KBM-7 (cell line): ENCODE measurements at places on chromosomes 1 and 21.

GRCh38 chr1:49036700-49037099 lies 260.0 kb upstream of the BEND5 start:
- no peak for DNase-seq

DNA sequence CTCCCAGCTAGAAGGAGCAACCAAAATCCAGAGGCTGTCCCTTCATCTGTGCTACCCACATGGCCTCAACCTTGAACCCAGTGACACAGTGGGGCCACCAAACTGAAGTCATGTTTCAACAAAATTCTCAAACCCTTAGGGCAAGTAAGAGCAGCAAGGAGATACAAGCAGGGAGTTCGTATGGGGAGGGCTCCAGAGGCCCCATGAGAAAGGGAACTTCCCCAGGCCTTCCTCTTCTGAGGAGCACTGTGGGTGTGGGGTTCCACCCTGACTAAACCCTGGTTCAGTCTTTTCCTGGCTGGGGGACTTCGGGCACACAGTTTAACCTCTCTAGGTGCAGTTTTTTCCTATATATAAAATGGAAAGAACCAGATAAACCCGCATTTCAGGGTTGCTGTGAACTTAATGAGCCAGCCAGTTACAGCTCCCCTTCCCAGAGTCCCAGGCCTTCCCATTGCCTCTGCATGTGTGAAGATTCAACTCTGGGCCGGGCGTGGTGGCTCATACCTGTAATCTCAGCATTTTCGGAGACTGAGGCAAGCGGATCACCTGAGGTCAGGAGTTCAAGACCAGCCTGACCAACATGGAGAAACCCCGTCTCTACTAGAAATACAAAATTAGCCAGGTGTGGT lies 8.0 kb upstream of the THEMIS2 start:
- peak; percentile 53 for DNase-seq

DNA sequence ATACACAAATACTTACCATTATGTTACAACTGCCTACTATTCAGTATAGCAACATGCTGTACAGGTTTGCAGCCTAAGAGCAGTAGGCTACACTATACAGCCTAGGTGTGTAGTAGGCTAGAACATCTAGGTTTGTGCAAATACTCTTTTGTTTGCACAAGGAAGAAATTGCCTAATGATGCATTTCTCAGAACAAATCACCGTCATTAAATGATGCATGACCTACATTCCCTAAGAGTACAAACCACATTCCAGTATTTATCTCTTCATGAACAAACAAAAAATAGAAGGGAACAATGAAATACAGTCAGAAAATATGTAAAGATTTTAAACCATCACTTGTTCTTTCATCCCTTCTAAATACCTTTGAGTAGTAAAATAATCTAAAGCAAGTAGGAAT lies 109.7 kb upstream of the HP1BP3 start:
- no peak for DNase-seq

- DNase-seq, result no peak
These were observed 304.0 kb downstream of the HHIPL2 start for GRCh38 chr1:222243902-222244301.

GRCh38 chr1:8604041-8604945 lies 213.1 kb downstream of the RERE start:
- DNase-seq, result no peak

DNA sequence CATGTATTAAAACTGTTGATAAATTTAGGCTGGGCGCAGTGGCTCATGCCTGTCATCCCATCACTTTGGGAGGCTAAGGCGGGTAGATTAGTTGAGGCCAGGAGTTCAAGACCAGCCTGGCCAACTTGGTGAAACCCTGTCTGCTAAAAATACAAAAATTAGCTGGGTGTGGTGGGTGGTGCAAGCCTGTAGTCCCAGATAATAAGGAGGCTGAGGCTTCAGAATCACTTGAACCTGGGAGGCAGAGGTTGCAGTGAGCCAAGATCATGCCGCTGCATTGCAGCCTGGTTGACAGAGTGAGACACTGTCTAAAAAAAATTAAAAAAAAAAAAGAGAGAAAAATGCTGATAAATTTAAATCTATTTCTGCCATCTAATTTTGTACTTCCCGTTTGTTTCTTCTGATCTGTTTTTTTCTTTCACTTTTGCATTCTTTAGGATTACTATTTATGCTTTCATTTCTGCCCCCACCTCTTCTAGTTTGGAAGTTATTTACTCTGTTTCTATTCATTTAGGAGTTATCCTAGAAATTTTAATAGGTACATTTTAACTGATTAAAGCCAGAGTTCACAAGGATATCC lies 3.2 kb upstream of the DENND1B start:
- no peak for DNase-seq

DNA sequence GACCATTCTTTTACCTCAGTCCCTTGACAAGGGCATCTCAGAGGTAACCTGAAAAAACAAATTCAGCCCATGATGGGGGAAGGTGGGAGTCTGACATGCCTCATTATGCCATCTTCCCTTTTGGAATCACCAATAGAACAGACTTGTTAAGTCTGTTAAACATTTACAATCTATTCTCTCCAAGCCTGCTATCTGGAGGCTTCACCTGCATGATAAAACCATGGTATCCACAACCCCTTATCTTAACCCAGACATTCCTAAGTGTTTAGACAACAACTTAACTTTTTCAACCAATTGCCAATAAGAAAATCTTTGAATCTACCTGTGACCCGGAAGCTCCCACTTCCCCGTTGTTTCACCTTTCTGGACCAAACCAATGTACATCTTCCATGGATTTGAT lies 233.0 kb upstream of the CACYBP start:
- no peak for DNase-seq

DNA sequence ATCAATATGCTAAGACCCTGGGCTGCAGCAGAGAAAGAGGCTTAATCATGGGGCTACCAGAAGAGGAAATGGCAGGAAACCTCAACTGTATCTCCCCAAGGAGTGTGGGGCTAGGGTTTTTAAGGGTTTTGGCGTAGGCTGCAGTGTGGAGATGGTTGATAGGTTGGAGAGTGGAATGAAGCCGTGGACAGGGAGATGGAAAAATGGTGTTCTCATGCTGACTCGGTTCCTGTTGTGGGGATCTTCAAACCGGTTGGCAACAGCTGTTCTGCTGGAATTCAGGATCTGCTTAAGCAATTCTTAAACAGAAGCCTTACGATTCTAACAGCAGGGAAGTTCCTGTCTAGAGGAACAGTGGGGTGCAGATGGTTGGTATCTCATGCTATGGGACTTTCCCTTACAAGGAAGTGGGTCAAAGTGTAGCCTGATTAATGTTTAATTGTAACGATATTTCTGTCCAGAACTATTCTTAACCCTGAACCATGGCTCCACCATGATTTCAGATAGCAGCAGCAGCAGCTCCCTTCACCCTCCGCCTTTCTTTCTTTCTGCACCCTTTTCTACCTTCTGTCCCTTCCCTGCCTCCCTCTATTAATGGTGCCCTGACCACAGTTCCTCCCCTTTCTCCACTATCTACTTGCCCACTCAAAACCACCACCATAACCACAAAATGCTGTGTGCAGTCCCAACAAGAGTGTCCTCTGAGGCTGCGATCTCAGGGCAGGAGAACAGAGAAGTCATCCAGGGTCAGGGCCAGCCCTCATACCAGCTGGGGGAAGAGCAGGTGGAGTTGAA lies 30.8 kb downstream of the RSPH1 start:
- peak; percentile 89 for DNase-seq

- no peak for DNase-seq
These were observed 55.3 kb downstream of the RRAGC start for GRCh38 chr1:38804062-38804886.

DNA sequence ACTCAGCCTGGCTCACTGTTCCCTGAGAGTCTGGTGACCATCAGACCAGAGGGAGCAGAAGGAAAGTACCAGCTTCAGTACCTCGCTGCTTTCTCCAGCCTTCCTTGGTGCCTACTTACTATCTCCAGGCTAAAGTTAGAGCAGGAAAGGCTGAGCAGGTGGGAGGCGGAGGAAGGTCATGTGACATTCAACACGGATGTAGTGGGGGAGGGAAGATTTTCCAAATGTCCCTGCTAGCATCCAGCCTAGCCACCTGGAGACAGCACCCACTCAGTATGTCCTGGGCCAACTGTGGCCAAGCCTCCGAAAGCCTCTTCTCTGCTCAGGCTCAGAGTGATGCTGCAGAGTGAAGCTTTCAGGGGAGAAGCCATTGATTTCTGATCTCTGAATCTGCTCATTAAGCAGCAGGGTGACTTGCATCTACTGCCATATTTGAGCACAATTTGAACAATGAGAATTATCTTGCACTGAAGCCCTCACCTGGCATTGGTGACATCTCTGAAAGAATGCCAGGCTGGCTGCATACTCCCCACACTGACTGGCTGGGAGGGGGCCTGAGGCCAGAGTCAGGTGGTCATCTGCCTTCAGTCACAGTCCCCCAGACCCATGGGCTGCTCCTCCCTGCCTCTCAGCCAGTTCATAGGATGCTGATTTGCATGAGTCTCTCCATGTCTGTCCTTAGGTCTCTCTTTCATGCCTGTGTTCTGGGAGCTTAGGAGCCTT lies 86.2 kb downstream of the KCND3 start:
- no peak for DNase-seq

GRCh38 chr1:225651872-225652728 lies 823 bp downstream of the ENAH start:
- DNase-seq, result peak; percentile 23

DNA sequence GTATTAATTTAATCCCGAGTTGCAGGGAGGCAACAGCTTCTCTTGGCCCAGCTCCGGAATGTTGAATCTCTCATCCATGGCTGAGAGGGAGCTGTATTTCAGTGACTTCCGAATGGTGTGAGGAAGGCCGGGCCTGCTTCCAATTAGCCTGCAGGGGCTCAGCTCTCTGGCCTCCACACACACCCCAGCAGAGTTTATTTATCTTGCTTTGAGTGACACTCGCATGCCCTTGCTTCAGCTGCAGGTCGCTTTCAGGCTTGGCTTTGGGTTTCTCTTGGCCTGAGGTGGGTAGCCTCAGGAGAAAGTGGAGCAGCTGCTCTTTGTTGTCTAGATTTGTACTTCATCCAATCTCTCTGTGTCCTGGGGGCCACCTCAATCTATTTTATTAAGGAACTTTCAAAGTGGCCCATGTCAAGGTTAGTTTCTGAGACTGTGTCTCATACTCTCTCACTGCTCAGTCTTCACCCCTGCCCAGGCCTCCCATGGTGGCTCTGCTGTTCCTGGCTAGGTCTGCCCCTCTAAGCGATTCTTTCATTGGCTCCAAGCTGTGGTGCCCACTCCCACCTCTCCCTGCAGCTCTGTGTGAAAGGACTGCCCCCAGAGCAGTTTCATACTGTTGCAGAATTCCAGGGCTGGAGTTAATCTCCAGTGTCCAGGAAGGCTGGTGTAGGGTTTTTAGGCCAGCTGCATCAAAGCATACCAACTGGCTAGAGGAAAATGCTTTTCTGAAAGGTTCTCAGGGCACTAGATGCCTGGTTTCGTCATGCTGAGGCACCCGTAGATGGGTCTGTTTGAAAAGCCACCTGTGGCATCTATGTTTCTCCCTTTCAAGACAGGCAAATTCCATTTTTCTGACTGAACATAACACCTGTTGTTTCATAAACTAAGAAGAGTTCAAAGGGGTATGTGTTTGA lies 153.5 kb downstream of the PLXNA2 start:
- DNase-seq, result no peak

DNA sequence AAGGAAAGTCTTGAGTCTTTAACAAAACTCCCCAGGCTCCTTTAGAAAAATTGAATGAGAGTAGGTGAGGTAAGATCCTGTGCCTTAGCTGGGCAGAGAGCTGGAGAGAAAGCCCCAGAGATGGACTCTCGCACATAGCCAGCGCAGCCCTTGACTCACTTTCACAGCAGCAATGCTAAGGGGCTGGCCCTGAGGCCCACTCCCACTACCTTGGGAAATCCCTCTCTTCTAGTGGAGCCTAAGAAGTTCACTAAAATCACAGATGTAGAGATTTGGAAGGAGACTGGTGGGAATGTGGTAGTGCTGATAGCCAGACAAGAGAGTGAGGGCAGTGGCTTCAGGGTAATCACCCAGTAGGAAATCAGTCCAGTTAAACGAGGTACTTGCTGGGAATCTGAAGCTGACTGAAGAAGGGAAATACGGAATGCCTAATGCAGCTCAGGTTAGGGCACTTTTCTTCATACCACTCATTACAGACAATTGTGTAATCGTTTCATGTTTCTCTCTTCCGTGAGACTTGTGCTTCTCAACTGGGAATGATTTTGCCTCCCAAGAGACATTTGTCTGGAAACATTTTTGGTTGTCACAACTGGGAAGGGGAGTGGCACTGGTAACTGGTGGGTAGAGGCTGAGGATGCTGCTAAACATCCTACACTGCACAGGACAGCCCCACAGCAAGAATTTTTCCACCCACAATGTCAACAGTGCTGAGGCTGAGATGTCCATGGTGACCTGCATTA lies 42.4 kb upstream of the LRRC8C start:
- DNase-seq, result no peak

- no peak for DNase-seq
These were observed 394.3 kb downstream of the TGFB2 start for GRCh38 chr1:218739426-218739825.

DNA sequence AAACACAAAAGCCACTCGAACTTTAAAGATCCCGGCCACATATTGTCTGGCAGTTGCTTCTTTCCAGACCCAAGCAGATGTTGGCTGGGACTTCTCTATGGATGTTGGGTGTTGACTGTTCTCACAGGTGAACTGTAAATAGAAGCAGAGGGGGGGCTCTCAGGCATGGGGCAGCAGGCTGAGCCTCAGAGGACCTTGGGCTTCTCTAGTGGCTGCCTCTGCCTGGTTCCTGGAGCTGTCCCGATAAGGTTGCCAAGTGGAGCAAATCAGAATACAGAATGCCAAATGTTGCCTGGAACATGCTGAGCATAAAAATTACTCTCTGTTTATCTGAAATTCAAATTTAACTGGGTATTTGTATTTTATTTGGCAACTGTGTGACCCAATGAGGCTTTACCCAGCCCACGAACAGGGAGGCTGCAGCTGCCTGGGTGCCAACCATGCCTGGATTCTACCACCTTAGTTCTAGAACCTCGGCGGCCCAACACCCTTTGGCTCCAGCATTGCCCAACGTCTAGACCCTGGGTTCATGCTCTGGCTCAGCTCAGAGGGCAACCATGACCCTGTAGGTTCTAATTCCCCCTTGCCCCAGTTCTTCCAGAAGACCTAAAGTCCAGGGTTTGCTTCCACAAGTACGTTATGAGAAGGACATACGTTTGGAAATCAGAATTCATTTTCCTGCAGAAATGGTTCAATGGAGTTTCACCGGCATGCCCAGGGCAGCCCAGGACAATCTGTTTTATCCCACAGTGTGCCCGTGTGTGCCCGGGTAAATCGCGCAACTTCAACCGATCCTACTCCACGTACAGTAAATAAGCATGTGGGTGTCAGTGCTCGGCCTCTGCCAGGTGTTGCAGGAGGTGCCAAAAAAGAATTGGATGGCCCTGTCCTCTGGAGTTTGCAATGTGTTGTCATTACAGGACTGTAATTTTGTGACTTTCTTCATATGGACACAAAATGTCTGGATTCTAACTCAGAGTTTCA lies 5.4 kb upstream of the SLC45A1 start:
- DNase-seq, result no peak

GRCh38 chr21:43894206-43894577 lies 29.2 kb downstream of the AGPAT3 start:
- no peak for DNase-seq

GRCh38 chr1:24908591-24909259 lies 21.4 kb downstream of the RUNX3 start:
- no peak for DNase-seq
